HEK293T (cell line): ENCODE measurements at places on chromosomes 1 and 21.

- peak; percentile 92 for DNase-seq
These were observed 479 bp upstream of the ACADM start for GRCh38 chr1:75723989-75724471.

DNA sequence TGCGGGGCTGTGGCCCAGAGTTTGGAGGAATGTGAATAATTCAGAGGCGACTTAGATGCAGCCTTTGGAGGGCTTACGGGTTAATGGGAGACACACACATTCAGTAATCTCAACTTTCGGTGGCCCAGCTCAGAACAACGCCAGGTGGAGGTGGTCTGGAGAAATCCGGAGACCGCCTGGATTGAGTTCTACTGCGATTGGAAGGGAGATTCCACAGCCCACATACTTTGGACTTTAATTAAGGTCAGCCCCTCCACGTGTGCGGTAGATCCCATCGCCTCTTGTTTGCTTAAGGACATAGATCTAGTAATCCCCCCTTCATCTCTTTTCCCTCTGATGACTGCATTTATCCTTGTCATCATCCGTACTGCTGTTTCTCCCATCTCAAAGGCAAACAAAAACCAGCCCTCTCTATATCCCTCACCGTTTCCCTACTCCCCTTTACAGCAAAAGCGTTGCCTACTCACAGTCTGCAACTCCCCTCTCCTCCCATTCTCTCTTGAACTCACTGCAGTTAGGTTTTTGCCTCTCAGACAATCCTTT, 720 bp upstream of the BSDC1 start:
- peak; percentile 52 for DNase-seq

GRCh38 chr1:100249155-100249536, 488 bp downstream of the DBT start:
- DNase-seq = peak; percentile 32

GRCh38 chr1:79151006-79151796, 144.7 kb upstream of the ADGRL4 start:
- no peak for DNase-seq

DNA sequence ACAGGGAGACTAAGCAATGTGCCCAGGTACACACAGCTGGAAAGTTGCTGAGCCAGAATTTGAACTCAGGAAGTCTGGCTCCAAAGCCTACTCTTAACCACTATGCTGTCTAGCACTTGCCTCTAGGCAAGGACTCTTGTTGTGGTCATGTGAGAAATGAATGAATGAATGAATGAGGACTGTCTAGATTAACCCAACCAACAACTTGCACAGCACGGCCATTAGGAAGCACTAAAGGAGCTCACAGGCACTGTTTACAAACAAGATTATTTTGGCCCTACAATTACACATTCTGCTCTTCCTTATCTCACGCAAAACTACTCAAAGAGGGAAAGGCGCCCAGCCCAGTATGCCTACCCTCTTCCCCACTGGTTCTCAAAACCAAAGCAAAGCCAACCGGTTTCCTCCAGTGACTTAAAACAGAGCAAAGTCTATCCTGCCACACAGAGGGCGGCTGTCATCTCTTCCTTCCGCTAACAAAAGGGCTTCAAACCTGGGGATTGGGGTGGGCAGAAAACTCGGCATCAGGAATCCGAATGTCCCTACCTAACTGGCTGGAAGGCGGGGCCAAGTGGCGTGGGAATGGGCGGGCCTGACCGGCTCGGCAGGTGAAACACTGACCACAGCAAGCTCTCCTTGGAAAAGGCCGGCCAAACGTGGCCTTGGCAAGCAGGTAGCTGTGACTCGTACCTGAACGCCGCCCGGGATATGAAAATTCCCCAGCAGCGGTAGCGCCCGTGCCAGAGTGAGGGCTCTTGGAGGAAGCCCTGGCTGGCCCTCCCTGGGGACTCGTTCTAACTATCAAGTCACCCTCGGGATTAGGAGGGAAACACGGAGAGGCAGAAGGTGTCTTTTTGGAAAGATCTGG, 948 bp downstream of the STK40 start:
- DNase-seq = peak; percentile 28

- DNase-seq = peak; percentile 31
These were observed 888 bp upstream of the COL18A1 start for GRCh38 chr21:45403825-45404729.

GRCh38 chr1:172951730-172952365, 98.9 kb downstream of the TNFSF18 start:
- no peak for DNase-seq
